Endothelial cell (in vitro differentiated cells): ENCODE measurements at places on chromosomes 12 and 14. TPM values are rescaled to one million over a fixed set of nuclear protein-coding genes. Genes with fewer than 3 reads are reported as not detected.

DNA sequence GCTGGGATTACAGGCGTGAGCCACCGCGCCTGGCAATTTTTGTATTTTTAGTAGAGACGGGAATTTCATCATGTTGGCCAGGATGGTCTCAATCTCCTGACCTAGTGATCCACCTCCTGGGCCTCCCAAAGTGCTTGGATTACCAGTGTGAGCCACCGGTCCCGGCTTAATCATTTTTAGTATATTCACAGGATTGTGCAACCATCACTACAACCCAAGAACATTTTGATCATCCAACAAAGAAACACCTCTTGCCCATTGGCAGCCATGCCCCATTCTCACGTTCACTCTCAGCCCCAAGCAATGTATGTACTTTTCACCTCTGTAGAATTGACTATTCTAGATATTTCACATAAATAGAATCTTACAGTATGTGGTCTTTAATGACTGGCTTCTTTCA is 19.9 kb downstream of the SP1 start:
- no peak for DNase-seq

GRCh38 chr12:99605-100004 is 33.0 kb downstream of the IQSEC3 start:
- peak; percentile 18 for DNase-seq

DNA sequence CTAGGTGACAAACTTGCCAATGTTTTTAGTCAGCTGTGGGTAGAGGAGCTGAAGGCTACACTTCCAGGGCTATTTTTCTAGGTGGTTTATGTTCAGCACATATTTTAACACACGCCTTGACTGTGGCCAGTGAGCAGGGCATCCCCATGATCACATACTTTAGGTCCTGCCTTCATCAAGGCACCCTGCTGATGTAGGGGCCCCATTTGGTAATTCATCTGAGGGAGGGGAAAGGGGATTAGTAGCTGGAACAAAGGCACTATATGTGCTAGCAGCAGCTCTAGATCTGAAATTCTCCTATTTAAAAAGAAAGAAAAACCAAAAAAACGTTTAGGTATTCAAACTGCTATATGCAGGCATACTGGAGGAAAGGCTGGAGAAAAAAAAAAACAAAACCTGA is 14.5 kb downstream of the EGLN3 start:
- no peak for DNase-seq

HOXC10 gene
- 1.9 TPM for total RNA-seq

- no peak for DNase-seq
These were observed 17.8 kb downstream of the POMT2 start for GRCh38 chr14:77302926-77303325.

NAB2 gene
- 14.0 TPM for total RNA-seq

DNA sequence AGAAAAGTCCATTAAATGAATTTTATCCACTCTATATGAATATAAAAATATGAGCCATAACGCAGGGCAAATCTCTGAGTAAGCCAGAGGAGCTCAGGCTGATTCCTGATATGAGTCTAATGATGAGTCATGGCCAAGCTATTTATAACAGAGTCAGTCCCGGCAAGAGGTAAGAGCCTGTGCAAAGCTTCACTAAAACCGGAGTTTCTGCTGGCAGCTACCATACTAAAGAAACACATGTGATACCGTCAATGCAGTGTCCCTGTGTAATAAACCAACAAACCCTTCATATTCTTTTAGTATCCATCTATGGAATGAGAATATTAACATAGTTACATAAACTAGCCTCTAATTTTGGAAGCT is 319.4 kb downstream of the KCNC2 start:
- DNase-seq, result no peak

DNA sequence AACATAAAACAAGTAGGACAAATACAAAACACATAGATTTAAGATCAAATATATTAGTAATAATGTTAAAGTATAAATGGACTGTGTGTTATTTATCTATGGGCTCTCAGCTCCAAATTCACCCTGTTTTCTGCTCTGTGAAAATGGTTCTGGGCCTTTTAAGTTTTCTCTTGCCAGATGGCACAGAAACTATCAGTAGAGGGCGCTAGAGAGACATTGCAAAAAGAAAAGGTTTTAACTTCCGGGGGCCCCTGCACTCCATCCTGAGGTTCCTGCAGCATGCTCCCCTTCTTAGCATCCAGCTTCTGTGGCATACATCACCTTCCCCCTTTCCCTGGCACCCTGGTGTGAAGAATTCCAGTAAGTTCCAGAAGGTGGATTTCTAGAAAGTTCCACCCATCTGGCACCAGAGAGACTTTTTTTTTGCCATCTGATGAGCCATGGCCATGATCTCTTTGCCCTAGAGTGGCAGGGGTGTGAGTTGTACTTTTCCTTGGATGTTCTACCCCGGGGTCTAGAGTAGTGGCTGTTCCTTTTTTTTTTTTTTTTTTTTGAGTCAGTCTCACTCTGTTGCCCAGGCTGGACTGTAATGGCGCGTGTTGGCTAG is 29.3 kb downstream of the ZCRB1 start:
- DNase-seq, result no peak

MAP1LC3B2 gene
- total RNA-seq, result not detected
